Hematopoietic multipotent progenitor cell treated with erythropoietin and hydrocortisone succinate and interleukin-3 and kit ligand, for 8 days (in vitro differentiated cells): ENCODE measurements at places on chromosomes 2 and 18.

GRCh38 chr2:135603543-135603942 is 72.3 kb downstream of the R3HDM1 start:
- DNase-seq: no peak

DNA sequence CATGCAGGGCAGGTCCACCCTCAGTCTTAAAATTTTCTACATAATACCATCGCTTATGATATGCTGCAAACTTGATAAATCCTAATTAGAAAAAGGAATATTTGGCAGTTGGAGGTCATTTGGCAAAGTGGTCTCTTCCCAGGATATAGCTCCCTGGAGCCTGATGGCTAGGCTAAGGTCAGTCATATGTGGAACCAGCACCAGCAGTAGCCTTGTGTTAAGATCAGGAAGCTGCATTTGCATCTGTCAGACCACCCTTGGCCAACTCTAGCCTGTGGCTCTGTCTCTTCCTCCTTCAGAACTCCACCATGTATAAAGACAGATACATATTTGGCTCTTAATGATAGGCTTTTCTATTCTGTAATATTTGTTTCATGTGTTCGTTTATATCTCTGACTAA is 5.4 kb upstream of the HK2 start:
- no peak for DNase-seq

DNA sequence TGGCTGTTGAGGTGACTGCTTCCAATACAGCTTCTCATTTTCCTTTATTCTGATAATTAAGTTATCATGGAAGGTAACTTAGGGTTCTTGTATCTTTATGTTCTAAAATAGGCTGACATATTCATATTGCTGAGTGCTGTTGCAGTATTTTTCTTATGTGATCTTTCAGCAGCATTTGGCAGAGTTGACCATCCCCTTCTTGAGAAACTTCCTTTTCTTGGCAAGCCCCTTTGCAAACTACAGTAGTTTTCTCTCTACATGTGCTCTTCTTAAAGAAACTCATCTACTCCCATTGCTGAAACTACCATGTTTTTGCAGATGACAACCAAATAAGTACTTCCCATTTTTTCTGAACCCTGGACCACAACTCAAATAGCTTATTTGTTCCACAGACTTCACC is 476.5 kb upstream of the TRIB2 start:
- no peak for DNase-seq

DNA sequence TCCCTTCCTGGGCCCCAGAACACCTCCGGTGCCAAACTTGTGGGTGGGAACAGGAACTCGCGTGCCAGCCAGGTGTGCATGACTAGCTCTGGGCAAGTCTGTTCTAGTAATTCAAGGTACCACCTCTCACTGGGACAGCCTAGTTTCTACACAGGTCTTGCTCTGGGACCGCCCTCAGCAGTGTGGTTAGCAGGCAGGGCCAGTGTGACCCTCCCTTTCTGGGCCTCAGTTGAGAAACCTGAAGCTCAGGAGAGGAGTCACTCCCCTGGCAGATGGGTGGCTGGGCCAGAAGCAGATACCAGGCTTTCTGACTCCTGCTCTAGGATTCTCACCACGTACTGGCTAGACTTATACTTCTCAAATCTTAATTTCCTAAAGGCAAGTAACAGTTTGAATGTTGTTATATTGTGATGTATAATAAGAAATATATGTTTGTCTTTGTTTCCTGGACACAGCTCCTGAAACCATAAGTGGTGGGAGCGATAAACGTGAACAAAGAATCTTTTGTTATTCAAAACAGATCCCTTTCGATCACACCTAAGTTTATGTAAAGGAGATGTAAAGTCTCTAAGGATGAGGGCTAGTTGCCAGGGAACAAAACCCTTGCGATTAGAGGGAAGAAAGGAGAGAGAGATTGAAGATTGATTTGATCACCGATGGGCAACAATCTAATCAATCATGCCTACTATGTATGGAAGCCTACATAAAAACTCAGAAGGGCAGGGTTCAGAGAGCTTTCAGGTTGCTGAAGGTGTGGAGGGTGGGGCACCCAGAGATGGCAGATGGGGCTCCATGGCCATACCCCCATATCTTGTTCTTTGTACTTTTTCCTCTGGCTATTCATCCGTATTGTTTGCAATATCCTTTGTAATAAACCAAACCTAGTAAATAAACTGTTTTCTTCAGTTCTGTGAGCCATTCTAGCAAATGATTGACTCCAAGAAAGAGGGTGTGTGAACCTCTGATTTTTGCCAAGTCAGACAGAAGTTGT is 952 bp upstream of the UGT1A6 start:
- no peak for DNase-seq

GRCh38 chr18:2466978-2467377 is 104.3 kb downstream of the METTL4 start:
- no peak for DNase-seq

DNA sequence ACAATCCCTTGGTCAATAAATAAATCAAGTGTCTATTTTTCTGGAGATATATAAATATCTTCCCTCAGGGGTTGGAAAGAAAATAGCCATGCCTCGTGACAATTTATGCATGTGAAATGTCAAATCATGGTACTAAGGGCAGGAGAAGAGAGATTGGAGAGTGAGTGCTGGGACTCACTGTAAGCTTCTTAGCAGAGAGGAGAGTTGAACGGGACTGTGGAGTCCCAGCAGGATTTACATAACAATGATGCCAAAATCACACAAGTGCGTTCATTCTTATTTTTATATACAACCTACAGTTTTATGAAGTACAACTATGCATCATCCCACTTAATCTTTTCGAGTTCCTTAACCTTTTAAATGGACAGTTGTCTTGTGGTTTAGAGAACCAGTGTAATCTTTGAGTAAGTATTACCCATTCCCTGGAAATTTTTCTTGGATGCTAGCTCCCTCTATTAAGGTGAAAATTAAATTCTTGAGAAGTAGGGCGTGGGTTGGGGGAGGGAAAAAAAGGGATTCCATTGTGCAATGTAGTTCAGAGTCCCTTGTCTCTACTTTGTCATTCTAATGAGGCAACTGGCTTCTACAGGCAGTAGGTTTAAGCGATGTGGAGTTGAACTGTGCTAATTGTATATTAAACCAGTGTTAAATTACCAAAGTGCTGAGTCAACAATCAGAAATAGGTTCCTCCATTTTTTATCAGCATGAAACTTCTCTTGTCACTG is 143.6 kb upstream of the EPHA4 start:
- DNase-seq: no peak

DNA sequence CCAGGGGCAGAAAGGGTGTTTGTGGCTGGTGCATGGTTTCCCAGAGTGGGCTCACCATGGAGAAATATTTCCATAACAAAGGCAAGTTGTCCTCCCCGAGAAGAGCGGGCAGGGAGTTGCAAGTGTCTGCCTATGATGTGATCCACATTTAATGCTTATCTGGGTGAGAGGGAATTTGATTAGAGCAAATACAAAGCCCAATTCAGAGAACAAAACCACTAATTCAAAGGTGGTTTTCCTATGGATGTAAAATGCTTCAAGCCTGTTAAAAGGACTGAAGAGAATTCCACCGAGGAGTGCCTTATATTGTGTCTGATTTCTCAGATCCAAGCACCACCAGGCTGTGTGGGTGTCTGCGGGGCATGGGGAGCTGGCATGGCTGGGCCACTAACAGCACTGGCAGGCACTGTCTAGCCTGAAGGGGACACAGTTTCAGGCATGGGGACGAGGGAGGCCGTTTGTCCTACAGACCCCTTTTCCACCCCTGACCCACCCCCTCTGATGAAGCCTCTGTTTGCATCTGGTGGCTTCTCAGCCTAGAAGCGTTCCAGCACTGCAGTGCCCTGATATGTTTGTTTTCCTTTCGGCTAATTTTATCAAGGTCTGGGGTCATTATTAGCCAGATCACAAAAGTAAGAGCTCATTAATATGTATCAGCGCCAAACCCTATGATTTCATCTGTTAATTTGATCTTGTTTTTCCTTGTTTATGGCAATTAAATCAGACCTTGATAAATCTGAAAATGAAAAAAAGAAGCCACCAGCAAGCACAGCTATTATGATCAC is 357.3 kb downstream of the HRH4 start:
- DNase-seq: no peak
